Fibroblast of lung (primary cell): ENCODE measurements at places on chromosomes 6 and 20. TPM values are rescaled to one million over a fixed set of nuclear protein-coding genes. Genes with fewer than 3 reads are reported as not detected.

DNA sequence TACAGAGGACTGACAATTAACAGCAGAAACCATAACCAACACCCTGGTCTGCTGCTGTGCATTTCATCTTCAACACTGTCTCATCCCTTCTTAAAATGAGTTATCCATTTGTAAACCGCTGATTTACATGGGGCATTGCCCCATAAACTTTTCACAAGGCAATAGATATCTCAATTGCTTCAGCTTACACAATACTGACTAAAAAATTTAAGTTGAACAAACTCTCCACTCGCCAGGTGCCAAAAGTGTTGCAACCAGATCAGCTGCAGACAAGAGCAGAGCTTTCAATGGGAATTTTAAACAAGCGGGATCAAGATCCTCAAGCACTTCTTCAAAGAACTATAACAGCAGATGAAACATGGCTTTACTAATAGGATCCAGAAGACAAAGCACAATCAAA lies 183.0 kb downstream of the TASP1 start:
- DNase-seq, result no peak
- no peaks in the 10 kb centered on the region for H3K4me1 ChIP-seq
- H3K27me3 ChIP-seq, result no peaks in the 10 kb centered on the region
- H3K27ac ChIP-seq, result no peak overlapping the region
- no peak overlapping the region for H3K4me3 ChIP-seq

- H3K27me3 ChIP-seq, result no peaks in the 10 kb centered on the region
- DNase-seq, result no peak
- H3K27ac ChIP-seq, result no peak overlapping the region
- H3K4me1 ChIP-seq, result no peaks in the 10 kb centered on the region
- no peak overlapping the region for H3K4me3 ChIP-seq
- H3K36me3 ChIP-seq, result no peaks in the 10 kb centered on the region
Measured at GRCh38 chr6:89888871-89889270, 5.4 kb upstream of the GJA10 start.

- H3K27me3 ChIP-seq, result no peaks in the 10 kb centered on the region
- DNase-seq, result peak; percentile 83
- H3K4me1 ChIP-seq, result peaks cover 4% of the 10 kb centered on the region
Measured at GRCh38 chr6:90086517-90086916, 192.2 kb downstream of the GJA10 start.

SRMS gene
- not detected in 2 replicates for total RNA-seq

GRCh38 chr6:14734416-14735340 lies 511.2 kb upstream of the JARID2 start:
- peaks cover 12% of the 10 kb centered on the region for H3K4me1 ChIP-seq
- no peaks in the 10 kb centered on the region for H3K36me3 ChIP-seq
- no peak overlapping the region for H3K4me3 ChIP-seq
- peak overlapping the region; percentile 69 for H3K27ac ChIP-seq
- no peaks in the 10 kb centered on the region for H3K27me3 ChIP-seq

HCRTR2 gene
- not detected in 2 replicates for total RNA-seq

DNA sequence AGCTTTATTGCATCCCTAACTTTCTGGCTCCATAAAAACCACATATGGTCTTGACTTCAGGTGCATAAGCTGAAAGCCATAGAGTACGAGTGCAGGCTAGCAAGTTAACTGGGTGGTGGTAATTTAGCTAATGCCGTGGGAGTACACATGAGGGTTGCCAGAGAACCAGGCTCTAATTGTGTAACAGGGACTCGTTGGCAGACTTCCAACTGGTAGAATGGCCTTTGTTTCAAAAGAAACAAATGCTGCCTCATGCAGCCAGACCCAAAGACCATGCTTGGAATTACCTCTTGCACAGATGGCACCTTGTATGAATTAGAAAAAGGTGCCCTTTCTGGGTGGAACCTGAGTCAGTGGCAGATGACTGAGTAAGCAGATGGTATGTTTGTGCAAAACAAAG lies 73.2 kb downstream of the LY86 start:
- no peaks in the 10 kb centered on the region for H3K36me3 ChIP-seq
- H3K4me1 ChIP-seq, result no peaks in the 10 kb centered on the region
- no peak for DNase-seq
- no peak overlapping the region for H3K27ac ChIP-seq
- no peak overlapping the region for H3K4me3 ChIP-seq
- no peaks in the 10 kb centered on the region for H3K27me3 ChIP-seq

- H3K27me3 ChIP-seq, result peaks cover 10% of the 10 kb centered on the region
- DNase-seq, result no peak
- H3K36me3 ChIP-seq, result no peaks in the 10 kb centered on the region
- no peak overlapping the region for H3K4me3 ChIP-seq
Measured at GRCh38 chr6:4287811-4288244, 152.5 kb upstream of the ECI2 start.

CPNE5 gene
- total RNA-seq, result 0.26 TPM in 1 of 2 replicates, not detected in the other

MAS1 gene
- not detected in 2 replicates for total RNA-seq

GRCh38 chr6:50288881-50289280 lies 239.2 kb upstream of the DEFB112 start:
- H3K27me3 ChIP-seq, result no peaks in the 10 kb centered on the region
- no peaks in the 10 kb centered on the region for H3K36me3 ChIP-seq
- no peak overlapping the region for H3K4me3 ChIP-seq
- no peaks in the 10 kb centered on the region for H3K4me1 ChIP-seq

DEFB114 gene
- total RNA-seq, result not detected in 2 replicates

- no peak overlapping the region for H3K4me3 ChIP-seq
- no peaks in the 10 kb centered on the region for H3K27me3 ChIP-seq
- no peaks in the 10 kb centered on the region for H3K4me1 ChIP-seq
- H3K27ac ChIP-seq, result no peak overlapping the region
- H3K36me3 ChIP-seq, result no peaks in the 10 kb centered on the region
Measured at GRCh38 chr20:1072258-1072657, 46.1 kb upstream of the PSMF1 start.

GRCh38 chr20:38791291-38791690 lies 14.2 kb upstream of the PPP1R16B start:
- no peaks in the 10 kb centered on the region for H3K36me3 ChIP-seq
- no peaks in the 10 kb centered on the region for H3K27me3 ChIP-seq
- no peak overlapping the region for H3K4me3 ChIP-seq
- DNase-seq, result no peak
- no peak overlapping the region for H3K27ac ChIP-seq
- H3K4me1 ChIP-seq, result peaks cover 2% of the 10 kb centered on the region

GPX5 gene
- not detected in 2 replicates for total RNA-seq

GRCh38 chr20:38340693-38341092 lies 5.6 kb upstream of the LBP start:
- no peak for DNase-seq
- no peak overlapping the region for H3K27ac ChIP-seq
- no peaks in the 10 kb centered on the region for H3K4me1 ChIP-seq
- no peaks in the 10 kb centered on the region for H3K36me3 ChIP-seq
- H3K27me3 ChIP-seq, result peaks cover 8% of the 10 kb centered on the region
- H3K4me3 ChIP-seq, result no peak overlapping the region

PAX1 gene
- not detected in 2 replicates for total RNA-seq
